ENCODE measurements at places on chromosomes 5 and 9.

GRCh38 chr9:82665324-82665723 lies 397.6 kb downstream of the RASEF start:
- DNase-seq, result no peak

DNA sequence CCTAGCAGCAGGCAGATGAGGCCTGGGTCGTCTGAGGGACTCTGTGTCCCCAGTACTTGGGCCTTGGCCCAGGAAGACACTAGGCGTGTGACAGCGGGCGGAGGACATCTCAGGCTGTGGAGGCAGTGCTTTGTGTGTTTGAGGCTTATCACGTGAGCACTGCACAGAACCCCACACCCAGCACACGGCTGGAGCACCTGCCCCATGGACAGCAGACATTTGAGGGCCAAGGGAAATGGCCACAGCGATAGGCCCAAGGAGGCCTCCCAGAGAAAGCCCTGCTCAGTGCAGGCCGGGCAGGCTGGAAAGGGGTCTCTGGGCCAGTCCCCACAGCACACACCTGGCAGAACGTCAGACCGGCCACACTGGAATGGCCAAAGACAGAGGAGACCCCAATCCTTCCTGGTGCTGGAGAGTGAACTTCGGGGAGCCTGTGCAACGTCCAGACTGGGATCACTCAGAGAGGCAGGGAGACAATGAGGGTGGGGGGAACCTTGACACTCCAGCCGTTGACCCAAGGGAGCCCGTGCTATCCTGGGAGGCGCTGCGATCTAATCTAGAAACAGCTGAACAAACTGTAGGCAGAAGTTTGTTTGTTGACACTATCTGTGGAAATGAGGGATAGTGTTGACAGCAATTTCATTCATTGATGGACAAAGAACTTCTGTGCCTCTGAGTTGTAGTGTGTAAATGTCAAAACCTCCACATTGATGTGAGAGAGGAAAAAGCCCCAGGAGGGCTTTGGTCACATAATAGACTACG lies 19.6 kb upstream of the FLT4 start:
- DNase-seq, result no peak

- no peak for DNase-seq
Measured at GRCh38 chr9:28378231-28378630, 805.0 kb upstream of the C9orf72 start.

GRCh38 chr9:89388084-89388867 lies 70.0 kb downstream of the SECISBP2 start:
- DNase-seq, result no peak

DNA sequence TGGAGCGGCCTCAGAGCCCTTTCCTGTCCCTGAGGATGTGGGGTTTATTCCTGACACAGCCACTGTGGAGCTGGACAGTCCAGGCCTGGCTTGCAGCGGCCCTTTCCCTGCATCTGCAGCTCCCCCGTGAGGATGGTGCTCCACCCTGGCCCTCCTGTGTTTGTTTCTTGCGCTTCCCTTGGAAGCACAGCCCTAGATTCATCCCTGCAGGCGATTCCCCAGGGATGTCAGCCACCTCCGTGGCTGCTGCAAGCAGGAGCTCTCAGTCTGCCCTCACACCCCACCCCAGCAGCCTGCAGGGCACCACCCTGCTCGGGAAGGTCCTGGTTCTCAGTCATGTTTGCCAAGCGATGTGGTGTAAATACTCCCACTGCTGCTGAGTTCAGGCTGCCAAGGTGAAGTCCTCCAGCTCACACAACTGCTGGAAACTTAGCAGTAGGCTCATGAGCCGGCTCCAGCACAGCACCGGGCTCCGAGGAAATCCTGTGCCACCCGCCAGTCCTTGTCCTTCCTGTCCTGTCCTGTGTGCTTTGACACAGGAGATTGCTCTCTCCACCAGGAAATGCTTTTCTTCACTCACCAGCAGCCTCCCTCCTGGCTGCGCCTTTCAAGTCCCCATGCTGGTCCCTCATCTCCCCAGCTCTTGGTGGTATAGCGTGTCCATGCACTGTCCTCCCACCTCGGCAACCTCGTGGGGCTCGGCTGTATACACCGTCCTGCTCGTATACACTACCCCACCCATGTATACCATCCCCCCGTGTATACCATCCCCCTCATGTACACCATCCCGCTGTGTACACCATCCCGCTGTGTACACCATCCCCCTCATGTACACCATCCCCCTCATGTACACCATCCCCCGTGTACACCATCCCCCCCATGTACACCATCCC lies 16.2 kb downstream of the ROPN1L start:
- no peak for DNase-seq

GRCh38 chr5:150458802-150459557 lies 9.4 kb upstream of the RPS14 start:
- DNase-seq, result peak; percentile 71

Measured in GM20000 (cell line).